Astrocyte (in vitro differentiated cells and primary cell): ENCODE measurements at places on chromosomes 4 and X.

DNA sequence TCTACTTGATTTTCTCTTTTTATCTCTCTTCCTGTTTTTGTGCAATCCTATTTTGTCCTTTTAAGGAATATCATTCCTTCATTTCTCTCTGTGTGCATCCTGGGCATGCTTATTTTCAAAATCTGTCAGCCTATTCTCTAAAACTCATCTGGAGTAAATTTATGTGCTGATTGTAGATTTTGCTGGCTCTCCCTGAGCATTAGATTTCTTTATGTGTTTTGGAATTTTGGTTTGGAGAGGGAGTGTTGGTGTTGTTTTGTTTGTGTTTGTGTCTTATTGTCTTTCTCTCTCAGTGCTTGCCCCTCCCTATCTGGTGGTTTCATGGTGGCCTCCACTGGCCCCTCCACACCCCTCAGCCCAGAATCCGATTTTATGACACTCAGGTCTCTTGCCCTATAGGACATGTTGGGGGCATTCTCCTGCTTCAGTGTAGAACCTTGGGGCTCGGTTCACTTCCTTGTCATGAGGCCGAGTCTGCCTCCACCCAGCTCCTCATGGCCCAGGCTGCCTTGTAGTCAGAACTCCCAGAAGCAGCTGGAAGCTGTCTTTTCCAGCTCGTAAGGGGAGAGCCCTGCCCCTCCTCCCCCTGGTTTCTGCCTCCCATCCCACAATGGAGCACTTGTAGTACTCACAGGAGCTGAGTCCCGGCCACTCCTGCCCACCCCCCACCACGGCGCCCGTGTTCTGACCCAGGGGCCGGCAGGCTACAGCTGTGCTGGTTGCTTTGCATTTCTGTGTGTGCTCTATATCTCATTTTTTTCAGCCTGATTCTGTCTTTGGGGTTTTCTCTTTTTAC is 24.5 kb upstream of the PJA1 start:
- no peak for DNase-seq

DNA sequence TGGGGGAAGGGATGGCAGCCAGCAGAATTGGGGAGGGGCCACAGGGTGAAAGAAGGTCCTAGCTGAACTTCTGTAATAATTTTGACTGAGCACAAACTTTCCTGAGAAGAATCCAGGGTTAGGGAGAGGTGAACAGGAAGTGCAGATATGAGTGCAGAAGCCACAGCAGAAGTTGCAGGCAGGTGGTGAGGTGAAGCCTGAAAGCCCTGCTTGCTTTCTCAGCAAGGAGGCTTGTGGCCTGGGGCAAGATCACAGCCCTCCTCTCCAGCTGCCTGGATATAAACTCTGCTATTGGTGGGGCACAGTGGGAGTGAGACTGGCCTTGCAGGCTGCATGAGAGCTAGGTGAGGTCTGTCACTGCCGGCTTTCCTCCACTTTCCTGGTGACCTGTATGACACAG is 44.1 kb upstream of the UPRT start:
- no peak for DNase-seq

DNA sequence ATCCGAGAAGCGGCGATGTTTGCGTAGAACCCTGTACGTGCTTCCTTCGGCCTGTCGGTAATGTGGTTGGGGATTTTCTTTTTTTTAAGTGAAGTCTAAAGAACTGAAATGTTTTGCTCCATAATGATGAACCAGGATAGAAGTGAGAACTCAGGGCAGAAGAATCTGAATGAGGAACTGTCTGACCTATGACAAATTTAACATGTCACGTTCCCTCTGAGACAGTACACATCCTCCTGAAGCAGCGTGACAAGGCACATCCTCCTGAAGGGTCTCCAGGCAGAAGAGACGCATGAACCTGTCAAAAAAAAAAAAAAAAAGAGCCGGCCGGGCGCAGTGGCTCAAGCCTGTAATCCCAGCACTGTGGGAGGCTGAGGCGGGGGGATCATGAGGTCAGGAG is 6.2 kb downstream of the CSF2RA start:
- no peak for DNase-seq

GRCh38 chr4:109989618-109990017 is 76.9 kb downstream of the EGF start:
- no peak for DNase-seq

DNA sequence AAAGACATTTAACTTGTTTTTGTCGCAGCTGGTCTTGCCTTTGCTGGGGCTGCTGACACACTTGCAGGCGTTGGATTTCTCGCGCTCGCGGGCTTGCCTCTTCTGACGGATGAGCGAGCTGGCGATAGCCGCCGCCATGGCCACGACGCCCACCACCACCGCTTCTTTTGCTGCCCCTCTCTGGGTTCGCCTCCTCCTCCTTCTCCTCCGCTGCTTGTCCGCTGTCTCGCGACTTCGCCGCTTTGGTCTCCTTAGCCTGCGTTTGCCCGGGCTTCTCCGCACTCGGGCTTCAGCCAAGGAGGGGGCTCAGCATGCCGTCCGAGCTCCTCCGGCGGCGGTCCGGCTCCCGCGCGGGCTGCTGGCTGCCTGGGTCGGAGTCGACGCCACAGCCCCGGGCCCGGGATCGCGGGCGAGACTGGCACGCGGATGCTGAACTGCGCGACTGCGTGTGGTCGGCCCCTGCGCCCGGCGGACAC is 613 bp downstream of the FGF13 start:
- no peak for DNase-seq

- peak; percentile 14 for DNase-seq
Measured at GRCh38 chrX:20594985-20595384, 328.3 kb upstream of the RPS6KA3 start.
